ENCODE measurements at places on chromosomes 12 and 14.
A peak's percentile ranks its signal among the peaks of the same experiment; 100 is the strongest.

DNA sequence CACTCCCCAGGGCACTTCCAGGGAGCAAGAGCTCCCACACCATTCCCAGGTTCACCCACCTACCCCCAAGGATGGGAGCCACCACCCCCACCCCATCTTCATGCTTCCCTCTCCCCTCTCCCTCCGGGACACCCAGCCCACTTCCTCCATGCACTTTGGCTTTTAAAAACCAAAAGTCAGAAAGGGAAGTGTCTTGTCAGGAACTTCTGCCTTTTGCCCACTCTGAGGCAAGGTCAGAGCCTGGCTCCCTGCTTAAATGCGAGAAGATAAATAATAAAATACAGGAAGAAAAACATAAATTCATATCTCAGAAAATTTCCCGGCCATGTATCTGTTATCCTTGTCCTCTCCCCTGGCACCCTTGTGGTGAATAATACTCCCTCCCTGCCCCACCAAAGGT lies 81.6 kb downstream of the PTGER2 start:
- DNase-seq, result no peak

DNA sequence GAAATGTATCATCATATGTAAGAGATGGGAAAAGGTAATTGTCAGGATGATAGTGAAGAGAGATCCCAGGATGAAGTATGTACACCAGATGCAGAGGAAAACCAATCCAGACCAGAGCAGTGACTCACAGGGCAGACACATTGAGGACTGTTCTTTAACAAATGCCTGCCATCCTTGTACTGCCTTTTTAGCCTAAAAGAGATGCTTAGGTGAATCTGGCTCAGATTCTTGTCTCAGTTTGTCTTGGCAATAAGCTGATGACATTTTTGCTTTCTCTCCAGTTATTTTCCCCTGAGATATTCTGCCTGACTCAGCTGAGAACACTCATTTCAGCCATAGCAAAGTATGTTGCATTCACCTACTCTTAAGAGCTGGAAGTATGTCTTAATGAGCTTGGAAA lies 405.3 kb upstream of the USP15 start:
- no peak for DNase-seq

GRCh38 chr12:33587354-33587753 lies 147.7 kb upstream of the SYT10 start:
- no peak for DNase-seq

- DNase-seq, result no peak
Observed at GRCh38 chr14:34713681-34714319, 593 bp downstream of the CFL2 start.

- peak; percentile 31 for DNase-seq
Observed at GRCh38 chr14:56555921-56556570, 23.6 kb upstream of the TMEM260 start.

DNA sequence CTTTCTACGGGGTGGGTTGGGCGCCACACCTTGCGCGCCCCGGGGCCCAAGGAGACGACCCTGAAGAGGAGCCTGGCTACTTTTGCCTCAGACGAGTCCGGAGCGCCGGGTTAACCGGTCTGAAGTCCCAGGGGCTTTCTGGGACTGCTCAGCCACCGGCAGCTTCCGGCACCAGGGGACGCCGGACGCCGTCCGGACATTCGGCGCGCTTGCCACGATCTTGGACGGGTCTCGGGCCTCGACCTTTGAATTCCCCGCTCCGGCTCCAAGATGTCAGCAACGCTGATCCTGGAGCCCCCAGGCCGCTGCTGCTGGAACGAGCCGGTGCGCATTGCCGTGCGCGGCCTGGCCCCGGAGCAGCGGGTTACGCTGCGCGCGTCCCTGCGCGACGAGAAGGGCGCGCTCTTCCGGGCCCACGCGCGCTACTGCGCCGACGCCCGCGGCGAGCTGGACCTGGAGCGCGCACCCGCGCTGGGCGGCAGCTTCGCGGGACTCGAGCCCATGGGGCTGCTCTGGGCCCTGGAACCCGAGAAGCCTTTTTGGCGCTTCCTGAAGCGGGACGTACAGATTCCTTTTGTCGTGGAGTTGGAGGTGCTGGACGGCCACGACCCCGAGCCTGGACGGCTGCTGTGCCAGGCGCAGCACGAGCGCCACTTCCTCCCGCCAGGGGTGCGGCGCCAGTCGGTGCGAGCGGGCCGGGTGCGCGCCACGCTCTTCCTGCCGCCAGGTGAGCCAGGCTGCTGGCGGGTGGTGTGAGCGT lies at the start of gene ACOT4:
Gene ACOT4 (plus strand): TSS at position 184 of the 760 bp plus-strand sequence. CDS start 87 bp downstream, at position 271.
- DNase-seq, result no peak

DNA sequence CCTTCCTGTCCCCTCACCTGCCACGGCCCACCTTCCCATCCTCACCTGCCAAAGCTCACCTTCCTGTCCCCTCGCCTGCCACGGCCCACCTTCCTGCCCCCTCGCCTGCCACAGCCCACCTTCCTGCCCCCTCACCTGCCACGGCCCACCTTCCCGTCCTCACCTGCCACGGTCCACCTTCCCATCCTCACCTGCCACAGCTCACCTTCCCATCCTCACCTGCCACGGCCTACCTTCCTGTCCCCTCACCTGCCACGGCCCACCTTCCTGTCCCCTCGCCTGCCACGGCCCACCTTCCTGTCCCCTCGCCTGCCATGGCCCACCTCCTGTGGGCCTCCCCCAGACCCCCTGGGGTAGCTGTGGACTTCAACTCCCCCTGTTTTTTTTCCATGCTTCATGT lies 48.8 kb upstream of the GPR68 start:
- no peak for DNase-seq

- no peak for DNase-seq
Observed at GRCh38 chr12:240566-240965, 22.1 kb downstream of the SLC6A13 start.

DNA sequence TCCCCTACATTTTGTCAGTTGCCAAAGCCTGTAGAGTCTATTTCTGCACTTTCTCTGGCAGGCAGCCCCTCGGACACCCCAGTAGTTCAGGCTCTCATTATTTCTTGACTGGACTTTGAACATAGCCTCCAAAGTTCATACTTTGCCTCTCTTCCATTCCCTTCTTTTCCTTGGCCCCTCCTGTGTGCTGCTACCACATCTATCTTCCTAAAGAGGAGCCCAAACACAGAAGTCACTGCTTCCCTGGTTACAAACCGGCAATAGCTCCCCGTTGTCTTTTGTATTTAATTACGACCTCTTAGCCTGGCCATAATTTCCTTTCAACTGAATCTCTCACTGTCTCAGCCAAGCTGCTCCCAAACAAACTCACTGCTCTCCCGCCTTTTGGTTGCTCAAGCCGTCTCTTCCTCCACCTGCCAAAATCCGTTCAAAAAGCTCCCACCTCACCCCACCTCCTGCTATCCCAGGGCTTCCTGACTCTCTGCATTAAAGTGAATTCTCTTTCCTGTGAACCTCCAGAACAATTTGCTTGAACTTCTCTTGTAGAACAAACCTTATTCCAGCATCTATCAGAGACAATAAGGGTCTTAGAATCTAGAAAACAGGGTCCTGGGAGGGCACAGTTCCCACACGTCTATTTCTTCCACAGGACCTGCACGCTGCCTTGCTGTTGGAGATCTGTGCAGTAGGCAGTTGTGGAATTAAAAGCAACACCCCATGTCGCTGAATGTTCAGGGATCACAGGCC lies 46.9 kb downstream of the PRMT8 start:
- no peak for DNase-seq

- DNase-seq, result no peak
Observed at GRCh38 chr14:38887696-38888095, 215.3 kb downstream of the SEC23A start.

DNA sequence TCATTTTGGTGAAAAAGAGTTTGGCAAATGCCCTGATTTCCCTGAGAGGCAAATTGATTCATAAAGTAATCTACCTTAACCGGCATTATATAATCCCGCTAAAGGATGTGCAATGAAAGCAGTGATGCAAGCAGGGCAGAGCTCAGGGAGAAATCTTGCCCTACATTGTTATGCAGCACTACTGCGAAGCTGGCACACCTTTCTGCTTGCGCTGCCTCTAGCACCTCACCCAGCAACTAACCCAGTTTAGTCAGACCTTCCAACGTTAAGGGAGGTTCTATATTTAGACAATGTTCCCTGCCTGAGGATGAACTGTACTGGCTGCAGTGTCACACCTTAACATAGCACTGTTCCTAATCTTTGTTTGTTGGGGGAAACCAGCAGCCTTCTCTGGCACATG lies 60.8 kb upstream of the CCDC196 start:
- no peak for DNase-seq

DNA sequence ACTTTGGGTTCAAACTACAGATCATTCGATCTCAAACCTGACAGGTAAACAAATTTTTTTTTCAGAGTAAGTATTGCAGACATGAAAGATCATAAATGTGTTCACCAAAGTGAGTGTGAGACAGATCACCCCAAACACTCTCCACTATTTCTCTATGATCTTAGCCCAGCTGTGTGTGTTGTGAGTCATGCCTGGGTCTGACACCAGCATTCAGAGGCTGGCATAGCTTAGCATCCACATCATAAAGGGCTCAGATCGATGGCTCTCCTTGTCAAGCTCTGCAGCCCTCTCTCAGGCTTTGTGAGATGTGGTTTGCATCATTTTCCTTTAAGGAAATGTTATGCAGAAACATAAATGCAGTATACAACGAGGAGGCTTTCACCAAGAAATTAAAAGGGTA lies 164.9 kb downstream of the ETV6 start:
- no peak for DNase-seq

DNA sequence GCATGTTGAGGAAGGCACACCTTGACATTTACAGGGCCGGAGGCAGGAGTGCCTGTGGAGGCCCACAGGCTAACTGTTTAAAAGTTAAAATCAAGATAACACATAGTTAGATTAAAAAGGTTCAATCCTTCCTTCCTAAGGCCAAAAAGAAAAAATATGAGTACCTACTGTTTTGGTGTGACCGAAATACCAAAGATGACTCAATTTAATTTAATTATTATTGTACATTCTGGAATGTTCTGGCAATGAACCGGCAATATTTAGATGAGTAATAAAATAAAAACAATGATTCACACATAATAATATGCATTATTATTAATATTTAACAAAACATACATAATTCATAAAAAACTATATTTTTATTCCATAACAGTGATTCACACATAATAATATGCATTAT lies 136.8 kb upstream of the NTF3 start:
- DNase-seq, result no peak

- DNase-seq, result no peak
Observed at GRCh38 chr12:71108355-71108754, 49.4 kb downstream of the TSPAN8 start.

- DNase-seq, result no peak
Observed at GRCh38 chr14:104210817-104211195, 72.4 kb downstream of the KIF26A start.

GRCh38 chr14:23895480-23895879 lies 58.1 kb upstream of the DHRS4 start:
- no peak for DNase-seq

DNA sequence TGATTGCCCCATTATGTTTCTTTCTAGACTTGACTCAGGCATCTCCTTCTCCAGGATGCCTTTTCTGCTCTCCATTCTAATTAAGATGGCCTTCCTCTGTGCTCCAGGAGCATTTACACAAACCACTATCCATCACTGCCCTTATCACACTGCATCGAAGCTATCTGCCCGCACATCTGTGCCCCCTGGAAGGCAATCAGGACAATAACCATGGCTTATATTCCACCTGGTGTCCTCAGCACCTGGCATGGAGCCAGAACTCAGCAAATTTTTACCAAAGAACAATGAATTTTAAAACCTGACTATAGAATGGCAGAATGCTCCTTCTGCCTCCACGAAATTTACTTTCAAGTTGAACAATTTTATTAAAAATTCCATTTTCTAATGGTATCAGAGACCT lies 465.8 kb downstream of the APAF1 start:
- no peak for DNase-seq

- DNase-seq, result no peak
Observed at GRCh38 chr14:61154641-61155040, 126.5 kb downstream of the TMEM30B start.

GRCh38 chr12:48687592-48687991 lies 5.6 kb upstream of the KANSL2 start:
- no peak for DNase-seq

- no peak for DNase-seq
Observed at GRCh38 chr12:101566318-101566717, 28.5 kb upstream of the MYBPC1 start.
